ENCODE measurements at places on chromosomes 12 and 14.
A peak's percentile ranks its signal among the peaks of the same experiment; 100 is the strongest.

- DNase-seq = no peak
Observed at GRCh38 chr12:128578045-128578444, 245.7 kb downstream of the SLC15A4 start.

- no peak for DNase-seq
Observed at GRCh38 chr14:104019029-104019428, 66.5 kb upstream of the ASPG start.

GRCh38 chr12:94872671-94872970 lies 130.9 kb downstream of the NDUFA12 start:
- no peak for DNase-seq

- no peak for DNase-seq
Observed at GRCh38 chr12:24049728-24050127, 100.3 kb upstream of the SOX5 start.

DNA sequence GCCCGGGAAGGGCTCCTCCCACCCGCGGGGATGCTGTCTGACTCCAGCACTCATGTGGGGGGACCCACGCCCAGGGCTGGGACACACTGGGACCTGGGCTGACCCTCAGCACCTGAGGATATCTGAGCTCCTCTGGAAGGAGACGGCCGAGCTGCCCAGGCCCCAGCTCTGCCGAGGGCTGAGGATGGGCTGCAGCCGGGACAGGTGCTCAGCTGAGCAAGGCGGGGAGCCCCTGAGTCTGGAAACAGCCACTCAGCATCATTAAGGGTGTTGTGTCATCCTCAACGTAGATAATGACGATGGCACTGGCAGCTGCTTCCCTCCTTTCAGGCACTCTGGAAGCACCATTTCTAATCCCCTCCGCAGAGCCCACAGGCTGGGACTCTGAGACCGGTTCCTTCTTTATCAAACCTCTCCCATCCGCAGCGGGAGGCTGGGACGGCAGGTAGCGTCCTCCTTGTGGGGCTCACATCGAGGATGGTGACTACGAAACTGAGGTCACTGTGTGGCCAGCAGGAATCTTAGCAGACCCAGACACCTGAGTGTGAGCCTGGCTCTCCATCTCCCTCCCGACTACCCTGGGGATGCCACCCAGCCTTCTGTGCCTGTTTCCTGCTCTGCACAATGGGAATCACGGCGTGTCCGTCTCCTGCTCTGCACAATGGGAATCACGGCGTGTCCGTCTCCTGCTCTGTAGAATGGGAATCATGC lies 26.7 kb upstream of the SFSWAP start:
- DNase-seq = no peak

GRCh38 chr14:84128050-84128449 lies 1401.9 kb upstream of the FLRT2 start:
- DNase-seq = no peak

DNA sequence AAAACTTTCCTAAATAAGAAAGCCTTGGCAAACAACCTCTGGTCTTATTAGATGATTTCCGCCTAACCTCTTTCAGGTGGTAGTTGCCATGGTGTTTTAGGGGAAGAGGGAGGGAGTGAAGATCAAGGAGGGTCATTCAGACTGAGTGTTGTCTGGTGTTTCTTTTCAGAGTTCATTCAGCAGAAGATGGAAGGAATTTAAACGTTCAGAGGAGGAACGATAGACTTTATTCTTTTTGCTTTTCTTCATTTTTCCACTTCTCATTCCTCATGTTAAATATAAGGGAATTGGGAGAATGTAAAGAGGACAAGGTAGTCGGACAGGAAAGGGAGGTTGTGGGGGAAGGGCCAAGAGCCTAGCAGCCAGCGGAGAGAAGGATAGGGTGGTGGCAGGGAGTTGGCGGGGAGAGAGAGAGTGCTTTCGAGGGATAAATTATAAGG lies 17.4 kb upstream of the SALL2 start:
- DNase-seq = no peak

DNA sequence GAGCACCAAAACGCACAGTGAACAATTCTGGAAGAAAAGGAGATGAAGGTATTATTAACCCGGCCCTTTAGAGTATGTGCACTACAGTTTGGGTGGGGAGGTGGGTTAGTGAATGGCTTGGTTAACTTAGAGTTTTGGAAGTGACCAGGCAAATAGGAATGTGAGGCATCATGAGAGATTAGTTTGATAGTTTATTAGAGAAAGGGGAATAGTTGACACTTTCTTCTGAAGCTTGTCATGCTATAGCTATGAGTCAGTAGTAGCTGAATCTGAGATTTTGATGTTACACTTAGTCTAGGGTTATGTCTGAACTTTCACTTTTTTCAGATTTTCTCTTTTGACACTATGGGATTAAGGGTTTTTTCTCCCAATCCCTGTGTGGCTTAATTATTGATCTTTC lies 567.2 kb downstream of the SNAPC1 start:
- DNase-seq = no peak

DNA sequence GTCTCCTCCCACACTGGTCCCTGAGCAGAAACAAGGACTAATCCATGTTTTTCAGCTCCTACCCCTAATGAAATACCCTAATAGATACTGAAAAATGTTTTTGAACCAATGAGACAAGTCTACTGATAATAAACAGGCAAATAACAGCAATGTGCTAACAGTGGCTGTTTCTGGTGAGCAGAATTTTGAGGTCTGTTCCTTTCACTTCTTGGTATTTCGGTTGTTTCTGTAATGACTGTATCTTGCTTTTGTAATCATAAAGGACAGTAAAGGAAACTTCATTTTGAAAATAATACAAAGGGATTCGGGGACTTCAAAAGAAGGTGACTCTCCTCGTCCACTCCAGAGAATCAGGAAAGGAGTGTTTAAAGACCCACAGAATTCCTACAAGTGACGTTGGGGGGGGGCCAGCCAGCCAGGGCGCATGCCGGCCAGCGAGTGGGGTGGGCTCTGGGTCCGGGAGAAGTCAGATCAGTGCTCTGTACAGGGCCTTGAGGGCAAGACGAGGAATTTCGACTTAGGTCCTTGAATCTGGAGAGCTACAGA lies 1.1 kb upstream of the CD9 start:
- DNase-seq = no peak

DNA sequence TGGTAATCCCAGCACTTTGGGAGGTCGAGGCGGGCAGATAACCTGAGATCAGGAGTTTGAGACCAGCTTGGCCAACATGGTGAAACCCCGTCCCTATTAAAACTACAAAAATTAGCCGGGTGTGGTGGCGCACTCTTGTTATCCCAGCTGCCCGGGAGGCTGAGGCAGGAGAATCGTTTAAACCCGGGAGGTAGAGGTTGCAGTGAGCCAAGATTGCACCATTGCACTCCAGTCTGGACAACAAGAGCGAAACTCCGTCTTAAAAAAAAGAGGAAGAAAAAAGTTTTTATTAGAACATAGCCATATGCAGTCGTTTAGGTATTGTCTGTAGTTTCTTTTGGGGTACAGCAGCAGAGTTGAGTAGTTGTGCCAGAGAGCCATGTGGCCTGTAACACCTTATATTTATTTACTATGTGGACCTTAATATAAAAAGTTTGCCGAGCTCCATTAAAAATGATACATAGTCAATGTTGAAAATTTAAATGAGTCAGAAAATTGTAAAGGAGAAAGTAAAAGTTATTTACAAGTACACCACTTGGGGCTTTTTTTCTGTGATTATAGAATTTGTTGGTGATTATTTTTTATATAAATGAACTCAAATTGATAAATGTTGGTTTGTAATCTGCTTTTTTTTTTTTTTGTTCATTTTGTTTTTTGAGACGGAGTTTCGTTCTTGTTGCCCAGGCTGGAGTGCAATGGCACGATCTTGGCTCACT lies 2.2 kb downstream of the ADIPOR2 start:
- DNase-seq = no peak

DNA sequence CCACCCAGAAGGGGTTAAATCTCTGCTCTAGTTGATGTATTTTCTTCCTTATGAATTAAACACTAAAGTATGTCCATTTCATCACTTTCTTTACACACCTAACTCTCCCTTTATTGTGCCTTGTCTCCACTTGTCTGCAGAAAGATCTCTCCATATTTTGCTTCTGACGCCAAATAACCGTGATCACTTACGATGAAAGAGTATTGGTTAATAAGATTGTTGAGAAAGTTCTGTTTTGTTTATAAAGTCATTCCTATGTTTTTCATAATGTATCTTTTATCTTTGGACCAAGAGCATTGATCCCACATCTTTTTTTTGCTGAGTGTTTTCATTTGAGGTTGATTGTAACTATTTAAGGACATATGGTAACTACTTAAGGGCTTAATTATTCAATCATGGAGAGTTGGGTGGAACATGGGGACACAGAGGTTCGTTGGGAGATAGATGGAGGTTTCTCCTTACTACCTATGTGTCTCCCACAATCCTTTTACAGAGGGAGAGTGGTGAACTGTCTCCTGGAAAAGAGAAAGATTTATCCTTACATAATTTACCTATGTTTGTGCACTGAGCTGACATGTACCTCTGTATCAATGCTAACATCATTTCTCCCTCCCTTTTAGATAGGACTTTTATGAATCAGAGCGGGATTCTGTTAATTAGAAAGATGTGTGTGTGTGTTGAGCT lies 120.7 kb upstream of the SLC38A2 start:
- DNase-seq = no peak

GRCh38 chr12:122228092-122228491 lies 2.2 kb upstream of the DIABLO start:
- no peak for DNase-seq

DNA sequence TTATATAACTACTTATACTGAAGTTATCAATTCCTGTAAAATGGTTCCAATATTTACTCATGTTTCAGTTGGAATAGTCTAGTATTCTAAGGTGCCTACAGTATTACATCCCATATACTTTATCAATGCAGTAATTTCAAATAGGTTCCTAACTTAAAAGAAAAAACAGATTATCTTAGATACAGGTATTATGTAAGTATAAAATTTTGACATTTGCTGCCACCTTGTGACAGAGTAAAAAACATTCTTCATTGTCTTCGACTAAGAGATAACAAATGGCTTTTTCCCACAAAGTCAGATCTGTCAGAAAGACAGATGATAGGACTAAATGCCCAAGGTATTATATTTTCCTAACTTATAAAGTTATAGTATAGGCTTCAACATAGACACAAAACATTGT lies 78.7 kb downstream of the TXNDC16 start:
- no peak for DNase-seq

DNA sequence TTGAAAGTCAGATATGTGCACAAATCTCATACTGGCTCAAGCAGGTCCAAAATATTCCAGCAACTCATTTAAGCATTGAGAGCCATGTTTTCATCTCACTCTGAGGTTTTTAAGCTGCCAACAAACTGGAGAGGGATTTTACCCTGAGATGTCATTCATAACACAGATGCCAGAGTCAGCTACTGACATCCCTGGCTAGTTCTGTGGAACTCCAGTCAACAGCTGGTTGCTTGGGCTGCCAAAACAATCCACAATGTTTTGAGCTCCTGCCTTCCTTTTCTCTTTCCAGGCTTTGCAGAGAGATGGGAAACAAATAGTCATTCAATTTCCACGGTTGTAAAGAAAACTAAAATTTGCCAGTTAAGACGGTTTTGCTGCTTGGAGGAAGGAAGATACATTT lies 621.2 kb upstream of the FBXO33 start:
- DNase-seq = no peak

GRCh38 chr12:54956818-54957641 lies 27.5 kb downstream of the TESPA1 start:
- no peak for DNase-seq

DNA sequence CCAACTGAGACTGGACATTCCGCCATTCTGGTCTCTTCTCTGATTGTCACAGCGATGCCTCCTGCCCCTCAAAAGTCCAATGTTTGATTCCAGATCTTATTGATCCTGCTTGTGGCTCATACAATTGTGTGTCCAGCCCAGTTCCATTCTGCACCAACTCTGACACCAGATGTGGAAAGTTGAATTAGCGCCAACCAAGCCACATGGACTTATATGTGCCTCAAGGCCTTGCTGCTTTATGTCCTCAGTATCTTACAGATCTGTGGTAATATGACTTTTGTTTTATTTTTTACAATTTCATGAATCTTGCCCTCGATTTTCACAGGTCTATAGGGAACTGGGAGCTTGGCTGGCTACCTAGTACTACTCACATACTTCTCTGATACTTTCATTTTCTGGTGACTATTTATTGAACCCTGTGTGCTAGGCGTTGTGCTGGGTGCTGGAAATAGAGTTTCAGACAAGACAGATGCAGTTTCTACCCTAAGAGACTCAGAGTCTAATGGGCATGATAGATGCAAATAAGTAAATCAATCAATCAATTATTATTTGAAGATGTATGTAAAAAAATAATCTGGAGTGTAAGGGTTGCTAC lies 472.0 kb downstream of the TMTC2 start:
- DNase-seq = no peak

- peak; percentile 55 for DNase-seq
Observed at GRCh38 chr14:75277008-75277814, 1.4 kb upstream of the FOS start.

DNA sequence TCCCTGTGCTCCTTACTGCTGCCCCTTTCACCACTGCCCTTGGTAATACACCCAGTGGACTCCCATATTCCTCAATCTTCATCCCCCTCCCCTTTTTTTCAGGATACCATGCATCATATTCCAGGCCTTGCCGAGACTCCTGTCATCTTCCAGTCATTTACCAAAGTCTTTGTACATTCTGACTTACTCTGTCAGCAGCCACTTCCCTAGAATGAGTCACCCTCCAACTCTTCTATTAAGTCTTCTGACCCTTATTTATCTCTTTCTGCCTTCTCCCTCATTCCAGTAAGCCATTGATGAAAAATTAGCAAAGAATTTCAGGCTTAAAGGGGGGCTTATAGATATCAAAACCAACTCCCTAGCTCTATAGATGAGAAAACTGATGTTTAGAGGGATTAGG lies 128.0 kb downstream of the STXBP6 start:
- no peak for DNase-seq

- DNase-seq = no peak
Observed at GRCh38 chr12:86429824-86430223, 173.6 kb upstream of the MGAT4C start.

- no peak for DNase-seq
Observed at GRCh38 chr12:5243014-5243413, 188.9 kb upstream of the NTF3 start.

DNA sequence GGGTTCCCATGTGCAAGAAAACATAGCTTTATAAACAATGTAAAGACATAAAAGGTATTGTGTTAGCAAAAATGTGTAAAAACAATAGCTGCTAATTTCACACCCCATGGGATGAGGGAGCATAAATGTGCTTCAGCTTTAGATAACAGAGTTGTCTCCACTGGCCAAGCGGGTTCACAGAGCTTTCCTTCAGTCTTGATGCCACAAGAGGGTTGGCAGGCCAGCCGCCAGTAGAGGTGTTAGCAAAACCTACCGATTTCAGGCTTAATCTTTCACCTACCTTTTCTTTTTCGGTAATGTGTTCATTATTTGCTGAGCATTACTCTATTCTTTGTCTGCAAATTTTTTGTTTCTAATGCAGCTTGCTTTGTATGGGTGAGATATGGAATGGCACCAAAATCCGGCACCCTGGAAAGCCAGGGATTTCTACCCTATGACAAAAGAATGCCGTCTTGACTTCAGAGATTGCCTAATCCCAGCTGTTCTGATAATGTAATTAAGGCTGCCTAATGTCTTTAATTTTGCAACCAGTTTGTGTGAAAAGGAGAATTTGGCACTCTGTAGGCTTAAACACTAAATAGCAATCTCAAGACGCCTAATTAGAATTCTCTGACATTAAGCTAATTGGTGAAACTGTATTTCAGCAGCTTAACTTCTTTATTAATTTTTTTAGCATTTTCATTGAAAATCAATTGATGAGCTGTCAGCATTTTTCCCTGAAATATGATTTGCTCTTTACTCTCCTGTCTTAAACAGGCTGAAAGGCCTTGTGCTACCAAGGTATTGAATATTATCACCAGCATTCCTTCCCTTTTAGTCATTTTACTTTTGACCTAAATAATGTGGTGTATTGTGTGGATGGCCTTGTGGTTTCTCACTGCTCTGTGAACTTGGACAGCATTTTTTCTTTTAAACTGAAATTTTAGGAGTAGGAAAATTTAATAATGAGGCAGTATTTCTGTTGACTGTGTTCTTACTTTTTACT lies 60.7 kb downstream of the POLR3B start:
- DNase-seq = no peak

Measured in activated CD4-positive, alpha-beta T cell treated with anti-CD3 and anti-CD28 coated beads, Interleukin-2, amount 50 U/mL, for 48 hours (primary cell).